ENCODE measurements at places on chromosomes 2 and 18. TPM values are rescaled to one million over a fixed set of nuclear protein-coding genes. Genes with fewer than 3 reads are reported as not detected.

DNA sequence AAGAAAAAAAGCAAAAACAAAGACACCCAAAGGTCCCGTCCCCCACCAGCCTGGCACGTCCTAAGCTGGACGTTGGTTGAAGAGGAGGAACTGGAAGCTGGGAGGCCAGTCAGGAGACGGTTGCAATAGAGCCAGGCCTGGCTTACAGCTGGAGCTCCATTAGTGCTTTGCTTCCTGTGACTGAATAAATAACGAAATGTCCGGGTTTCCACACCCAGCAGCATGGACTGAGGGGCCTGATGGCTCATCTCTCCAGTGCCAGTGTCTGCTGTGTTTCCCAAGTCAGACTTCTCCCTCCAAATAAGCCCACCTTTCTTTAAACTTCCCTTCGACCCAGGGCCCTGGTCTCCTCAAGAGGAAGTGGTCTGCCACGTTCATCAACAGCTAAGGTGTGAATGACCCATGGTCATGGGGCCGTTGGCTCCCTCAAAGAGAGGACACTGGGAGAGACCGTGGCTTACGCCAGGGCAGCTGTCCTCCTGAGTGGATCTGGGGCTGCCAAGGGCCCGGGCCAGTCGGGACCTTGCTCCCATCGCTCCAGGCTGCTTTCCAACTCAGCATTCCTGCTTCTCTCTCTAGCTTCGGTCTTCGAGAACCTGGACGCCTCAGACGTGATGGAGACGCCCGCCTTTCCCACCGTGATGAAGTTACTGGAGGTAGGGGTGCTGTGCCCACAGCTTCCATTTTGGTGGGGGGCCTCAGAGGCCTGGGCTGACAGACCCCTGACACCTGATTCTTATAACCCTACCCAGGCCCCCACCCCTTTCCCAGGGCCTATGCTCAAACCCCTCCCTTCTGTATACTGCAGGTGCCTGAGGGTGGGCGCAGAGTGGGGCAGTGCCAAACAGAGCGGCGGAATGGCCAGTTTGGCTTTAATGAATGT, 44.9 kb downstream of the MYO7B start:
- DNase-seq = no peak

GRCh38 chr2:66661253-66662173, 226.6 kb downstream of the MEIS1 start:
- no peak for DNase-seq

- no peak for DNase-seq
These were observed 29.7 kb downstream of the CARF start for GRCh38 chr2:202941771-202942170.

GRCh38 chr2:64128943-64129391, 15.3 kb downstream of the PELI1 start:
- DNase-seq = no peak

- DNase-seq = no peak
These were observed 72.6 kb upstream of the DAPL1 start for GRCh38 chr2:158722266-158723105.

- DNase-seq = peak; percentile 16
These were observed 126.7 kb downstream of the OSBPL1A start for GRCh38 chr18:24270937-24271380.

DNA sequence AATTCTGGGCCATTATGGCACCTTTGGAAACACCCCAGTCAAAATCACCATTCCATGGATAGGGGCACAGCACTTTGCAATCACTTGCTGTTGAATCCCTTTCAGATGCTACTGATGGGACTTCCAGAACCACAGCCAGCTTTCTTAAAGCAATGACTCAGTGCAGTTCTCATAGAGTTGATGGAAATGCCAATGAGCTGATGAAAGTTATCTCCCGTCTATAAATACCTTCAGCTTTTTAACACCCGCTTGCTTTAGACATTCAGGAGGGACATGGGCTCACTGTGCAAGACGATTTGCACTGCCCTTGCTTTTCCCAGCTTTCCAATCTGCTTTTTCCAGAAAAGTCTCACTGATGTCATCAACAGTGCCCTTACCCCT, 66.7 kb upstream of the RPL31 start:
- no peak for DNase-seq

DNA sequence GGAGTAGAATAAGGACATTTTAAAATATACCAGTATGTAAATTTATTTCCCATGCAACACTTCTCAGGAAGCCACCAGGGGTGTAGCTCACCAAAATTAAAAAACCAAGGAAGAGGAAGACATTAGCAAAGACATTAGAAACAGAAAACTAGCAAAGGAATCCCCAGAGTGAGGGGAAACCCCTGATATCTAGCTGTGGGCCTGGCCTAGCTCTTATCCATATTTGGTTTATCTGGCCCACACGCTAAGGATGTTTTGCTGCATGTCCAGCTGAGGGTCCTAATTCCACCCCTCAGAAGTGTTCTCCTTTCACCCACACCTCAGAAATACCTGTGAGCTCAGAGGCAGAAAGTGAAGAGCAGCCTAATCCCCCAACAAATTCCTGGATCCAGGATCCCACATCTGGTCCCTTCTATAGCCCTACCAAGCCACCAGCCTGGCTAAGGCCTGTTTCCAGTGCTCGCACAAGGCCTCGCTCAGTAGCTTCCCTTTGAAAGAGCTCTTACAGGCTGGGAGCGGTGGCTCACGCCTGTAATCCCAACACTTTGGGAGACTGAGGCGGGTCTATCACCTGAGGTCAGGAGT, 17.4 kb downstream of the OSBPL1A start:
- DNase-seq = no peak

GRCh38 chr2:85355073-85355410, 473 bp downstream of the ELMOD3 start:
- no peak for DNase-seq

GRCh38 chr18:55706898-55707297, 118.9 kb upstream of the TCF4 start:
- DNase-seq = no peak

DNA sequence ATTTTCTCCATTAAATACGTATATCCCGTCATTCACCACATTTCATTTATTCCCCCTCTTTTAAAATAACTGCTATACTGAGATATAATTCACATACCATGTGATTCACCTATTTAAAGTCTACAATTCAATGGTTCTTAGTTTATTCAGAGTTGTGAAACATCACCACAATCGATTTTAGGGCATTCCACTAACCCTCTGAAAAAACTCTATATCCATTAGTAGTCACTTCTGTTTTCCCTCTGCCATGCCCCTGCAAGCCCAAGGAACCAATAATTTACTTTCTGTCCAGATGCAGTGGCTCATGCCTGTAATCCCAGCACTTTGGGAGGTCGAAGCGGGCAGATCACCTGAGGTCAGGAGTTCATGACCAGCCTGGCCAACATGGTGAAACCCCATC, 95.5 kb upstream of the FZD5 start:
- no peak for DNase-seq

DNA sequence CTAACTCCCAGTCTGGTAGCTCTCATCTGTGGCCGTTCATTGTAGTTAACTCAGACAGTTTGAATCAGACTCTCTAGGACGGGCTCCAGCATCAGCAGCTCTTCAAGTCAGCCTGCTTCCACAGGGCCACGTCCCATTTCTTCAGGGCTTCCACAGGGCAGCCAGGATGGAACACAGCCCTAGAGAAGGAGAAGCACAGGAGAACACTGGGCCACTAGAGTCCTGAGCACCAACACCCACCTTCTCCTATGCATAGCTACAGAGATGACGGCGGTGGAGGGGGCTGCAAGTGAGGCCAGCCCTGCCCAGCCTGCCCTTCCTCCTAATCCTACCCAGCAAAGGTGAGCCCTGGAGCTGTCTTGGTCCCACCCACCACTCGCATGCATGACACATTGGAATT, 10.2 kb upstream of the TEX261 start:
- no peak for DNase-seq

- no peak for DNase-seq
These were observed 21.7 kb downstream of the CLASP1 start for GRCh38 chr2:121627525-121628050.

WDR33 gene
- polyA plus RNA-seq = 42.1 TPM

EGR4 gene
- polyA plus RNA-seq = not detected

BOK gene
- polyA plus RNA-seq = 35.3 TPM

GRHL1 gene
- 6.9 TPM for polyA plus RNA-seq

MBD2 gene
- polyA plus RNA-seq = 69.7 TPM

TLX2 gene
- polyA plus RNA-seq = not detected

SERPINB11 gene
- polyA plus RNA-seq = not detected
